ENCODE measurements at places on chromosomes 6 and 20.

DNA sequence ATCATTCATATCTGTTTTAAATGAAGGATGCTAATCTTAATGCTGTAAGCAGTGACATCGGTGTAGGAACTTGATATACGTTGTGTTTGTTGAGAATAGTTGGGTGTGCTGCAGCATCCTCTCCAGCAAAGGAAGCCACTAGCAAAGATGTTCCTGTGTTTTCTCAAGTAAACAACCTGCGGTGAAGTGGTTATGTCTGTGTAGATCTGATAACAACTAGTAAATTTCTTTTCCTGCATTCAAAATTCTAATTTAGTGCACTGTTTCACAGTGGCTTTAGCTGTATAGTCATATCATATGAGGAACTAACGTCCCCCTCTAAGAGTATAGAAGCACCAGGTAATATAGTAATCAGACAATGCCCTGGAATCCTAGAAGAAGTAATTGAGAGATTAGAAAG is 38.7 kb downstream of the NCOA7 start:
- no peaks in the 10 kb centered on the region for H3K36me3 ChIP-seq
- H3K4me3 ChIP-seq, result peak overlapping the region; percentile 6
- peaks cover 40% of the 10 kb centered on the region for H3K4me1 ChIP-seq
- H3K27me3 ChIP-seq, result no peaks in the 10 kb centered on the region
- DNase-seq, result peak; percentile 57

DNA sequence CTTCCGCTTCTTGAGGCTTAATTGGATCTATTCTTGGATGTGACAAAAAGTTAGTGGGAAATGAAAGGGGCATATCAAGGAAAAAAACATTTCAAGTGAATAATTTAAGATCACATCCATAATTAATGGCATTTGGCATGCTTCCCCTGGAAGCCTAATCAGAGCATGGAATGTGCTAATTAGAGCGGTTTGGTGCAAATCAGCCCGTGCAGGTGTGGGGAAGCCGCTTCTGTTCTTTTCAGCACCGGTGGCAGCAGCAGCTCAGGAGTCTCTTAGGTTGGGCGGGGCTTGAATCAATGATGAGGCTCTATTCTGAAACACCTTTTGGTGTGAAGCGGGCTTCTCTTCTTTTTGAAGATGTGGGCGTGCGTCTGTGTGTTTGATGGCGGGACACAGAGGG is 301.2 kb downstream of the LRFN2 start:
- no peak for DNase-seq
- peaks cover 18% of the 10 kb centered on the region for H3K27me3 ChIP-seq
- H3K4me3 ChIP-seq, result no peak overlapping the region
- H3K4me1 ChIP-seq, result no peaks in the 10 kb centered on the region
- no peaks in the 10 kb centered on the region for H3K36me3 ChIP-seq
- no peak overlapping the region for H3K27ac ChIP-seq

- no peaks in the 10 kb centered on the region for H3K27me3 ChIP-seq
- no peak overlapping the region for H3K27ac ChIP-seq
- H3K4me3 ChIP-seq, result no peak overlapping the region
- H3K4me1 ChIP-seq, result no peaks in the 10 kb centered on the region
These were observed 366.4 kb downstream of the PAX1 start for GRCh38 chr20:22071841-22072240.

DNA sequence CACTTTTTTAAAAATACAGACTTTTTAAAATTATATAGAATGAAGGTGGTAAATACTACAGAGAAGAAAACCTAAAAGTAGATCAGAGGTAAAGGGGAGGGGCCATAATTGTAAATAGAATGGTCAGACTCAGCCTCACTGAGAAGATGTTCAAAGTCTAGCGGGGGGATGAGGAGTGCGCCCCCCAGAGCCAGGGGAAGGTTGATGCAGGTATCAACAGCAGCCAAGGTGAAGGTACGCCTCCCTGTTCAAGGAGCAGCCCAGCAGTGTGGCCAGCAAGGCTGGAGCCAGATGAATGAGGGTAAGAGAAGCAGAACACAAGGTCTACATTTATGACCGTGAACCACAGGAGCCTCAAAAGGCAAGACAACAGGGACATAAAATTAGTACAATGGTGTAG is 204.1 kb downstream of the PTPRT start:
- no peak for DNase-seq
- no peaks in the 10 kb centered on the region for H3K4me1 ChIP-seq
- no peaks in the 10 kb centered on the region for H3K36me3 ChIP-seq
- H3K27me3 ChIP-seq, result no peaks in the 10 kb centered on the region
- H3K27ac ChIP-seq, result no peak overlapping the region

DNA sequence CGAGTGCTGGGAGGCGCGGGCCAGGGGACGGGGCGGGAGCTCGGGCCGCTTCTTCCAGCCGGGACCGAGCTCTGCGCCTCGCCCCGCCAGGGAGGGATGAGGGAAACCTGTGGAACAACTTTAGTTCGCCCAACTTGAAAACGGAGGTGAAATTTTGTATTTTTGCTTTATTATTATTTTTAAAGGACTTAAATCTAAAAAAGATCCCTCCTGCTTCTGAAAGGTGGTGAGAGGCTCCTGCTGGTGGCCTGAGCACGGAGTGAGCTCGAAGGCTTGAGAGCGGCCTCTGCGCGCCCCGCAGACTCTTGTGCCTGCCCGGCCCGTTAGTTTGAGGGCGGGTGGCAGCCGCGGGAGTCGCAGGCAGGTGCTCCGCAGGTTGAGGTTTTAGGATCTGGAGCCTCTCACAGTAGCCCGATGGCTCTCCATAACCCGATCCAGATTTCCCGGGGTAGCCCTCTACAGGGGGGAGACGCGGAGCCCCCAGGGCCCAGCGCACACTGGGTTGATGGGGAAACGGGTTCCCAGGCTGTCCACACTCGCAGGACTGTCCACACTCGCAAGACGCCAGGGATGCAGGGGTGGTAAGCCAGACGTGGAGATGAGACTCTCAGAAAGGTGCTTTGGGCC is 46.2 kb upstream of the SUPT3H start:
- peak overlapping the region; percentile 94 for H3K4me3 ChIP-seq
- H3K27me3 ChIP-seq, result peaks cover 18% of the 10 kb centered on the region
- DNase-seq, result no peak
- H3K27ac ChIP-seq, result peak overlapping the region; percentile 46
- H3K4me1 ChIP-seq, result peaks cover 49% of the 10 kb centered on the region

DNA sequence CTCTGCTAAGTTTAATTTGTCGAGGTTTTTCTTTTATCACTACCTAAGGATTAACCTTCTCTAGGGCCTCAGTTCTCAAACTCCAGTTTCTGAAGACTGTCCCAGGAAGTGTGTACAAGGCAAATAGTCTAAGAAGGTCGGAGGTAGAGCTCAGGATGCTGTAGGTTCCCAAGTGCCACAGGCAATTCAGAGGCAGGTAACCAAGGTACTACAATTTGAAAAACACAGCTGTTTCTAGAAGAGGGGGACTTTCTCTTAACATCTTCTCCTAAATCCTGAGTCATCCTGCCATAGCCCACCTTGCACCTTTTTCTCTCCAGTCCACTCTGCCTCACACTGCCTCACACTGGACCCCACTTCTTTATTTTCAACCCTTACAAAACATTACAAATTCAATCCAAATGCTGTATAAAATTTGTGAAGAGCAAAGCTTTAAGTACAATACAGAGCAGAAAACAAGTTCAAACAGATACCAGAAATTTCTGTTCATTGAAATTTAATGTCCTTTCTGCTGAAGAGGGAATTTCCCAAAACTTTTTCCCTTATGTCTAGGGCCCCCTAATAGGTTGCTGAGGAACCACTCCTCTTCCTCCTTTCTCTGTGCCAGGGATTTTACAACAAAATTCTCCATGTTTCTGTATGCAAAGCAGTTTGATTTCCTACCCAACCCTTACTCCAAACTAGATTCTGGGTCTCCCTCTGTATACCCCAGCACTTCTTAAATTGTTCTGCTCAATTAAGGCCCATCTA is 43.0 kb downstream of the FRK start:
- H3K27ac ChIP-seq, result no peak overlapping the region
- no peaks in the 10 kb centered on the region for H3K4me1 ChIP-seq
- DNase-seq, result no peak
- H3K4me3 ChIP-seq, result no peak overlapping the region
- no peaks in the 10 kb centered on the region for H3K27me3 ChIP-seq

DNA sequence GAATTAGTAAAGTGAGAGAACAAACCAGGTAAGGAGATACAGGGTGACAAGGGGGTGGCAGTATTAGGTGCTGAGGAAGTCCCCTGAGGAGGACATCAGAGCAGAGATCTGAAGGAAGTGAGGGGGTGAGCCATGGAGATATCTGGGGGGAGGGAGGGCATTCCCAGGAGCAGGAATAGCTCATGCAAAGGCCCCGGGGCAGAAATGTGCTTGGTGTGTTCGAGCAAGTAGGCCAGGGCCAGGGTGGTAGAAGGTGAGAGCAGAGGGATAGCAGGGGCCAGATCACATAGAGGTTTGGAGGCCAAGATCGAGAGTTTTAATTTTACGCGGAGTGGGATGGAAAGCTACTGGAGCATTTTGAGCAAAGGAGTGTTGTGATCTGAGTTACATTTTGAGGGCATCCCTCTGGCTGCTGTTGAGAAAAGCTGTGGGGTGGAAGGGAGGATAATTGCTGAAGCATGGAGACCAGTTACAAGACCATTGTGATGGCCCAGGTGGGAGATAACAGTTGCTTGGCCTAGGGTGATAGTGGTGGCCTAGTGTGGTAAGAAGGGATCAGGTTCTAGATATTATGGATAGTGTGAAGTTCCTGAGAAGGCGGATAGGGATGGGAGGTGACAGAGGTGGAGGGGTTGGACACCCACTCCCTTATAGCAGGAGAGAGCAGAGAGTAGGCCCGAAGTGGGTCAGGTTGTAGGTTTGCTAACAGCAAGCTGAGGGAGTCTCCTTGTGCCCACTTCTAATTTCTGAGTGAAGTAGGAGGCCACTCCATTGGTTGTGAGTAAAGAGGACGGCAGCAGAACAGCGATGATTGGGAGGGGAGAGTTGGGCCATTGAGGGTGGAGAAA is 10.2 kb downstream of the ARFGEF2 start:
- H3K27me3 ChIP-seq, result no peaks in the 10 kb centered on the region
- H3K4me3 ChIP-seq, result no peak overlapping the region
- no peak for DNase-seq
- no peak overlapping the region for H3K27ac ChIP-seq
- H3K4me1 ChIP-seq, result peaks cover 3% of the 10 kb centered on the region

- H3K27ac ChIP-seq, result no peak overlapping the region
- H3K36me3 ChIP-seq, result no peaks in the 10 kb centered on the region
- H3K4me1 ChIP-seq, result peaks cover 25% of the 10 kb centered on the region
- no peak overlapping the region for H3K4me3 ChIP-seq
- no peaks in the 10 kb centered on the region for H3K27me3 ChIP-seq
These were observed 354.1 kb upstream of the ARID1B start for GRCh38 chr6:156423075-156423474.
